Renal cortical epithelial cell (primary cell): ENCODE measurements at places on chromosomes 12 and 14.
A peak's percentile ranks its signal among the peaks of the same experiment; 100 is the strongest.

GRCh38 chr12:55708695-55709233 is 1.1 kb upstream of the ITGA7 start:
- DNase-seq, result no peak

DNA sequence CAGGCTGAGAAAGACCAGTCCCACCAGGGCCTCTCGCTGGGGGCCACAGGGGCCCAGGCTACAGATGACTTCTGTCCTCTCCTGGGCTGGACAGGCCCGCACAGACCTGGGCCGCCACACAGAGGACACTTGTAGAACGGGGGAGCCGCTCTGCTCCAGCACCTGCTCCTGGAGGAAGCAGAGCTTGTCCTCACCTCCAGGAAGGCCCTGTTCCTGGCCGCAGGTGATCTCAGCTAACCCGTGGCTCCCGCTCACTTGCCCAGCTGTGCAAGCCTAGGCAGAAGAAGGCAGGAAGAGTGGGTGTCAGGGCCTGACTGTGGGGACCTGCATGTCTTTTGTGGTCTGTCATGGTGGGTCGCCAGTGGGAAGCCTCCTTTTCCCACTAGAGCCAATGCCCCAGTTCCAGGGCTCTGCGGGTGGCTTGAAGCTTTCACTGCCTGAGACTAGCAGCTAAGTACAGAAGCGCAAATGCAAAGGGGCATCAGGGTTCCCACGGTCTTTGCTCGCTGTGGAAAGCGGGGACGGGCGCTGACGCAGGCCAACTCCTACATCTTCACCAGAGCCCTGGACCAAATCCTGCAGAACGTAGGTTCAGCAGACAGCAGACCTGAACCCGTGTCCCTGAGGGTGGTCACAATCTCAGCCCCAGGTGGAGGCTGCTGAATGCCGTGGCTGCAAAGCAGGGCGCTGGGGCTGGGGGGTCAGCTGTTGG is 8.8 kb upstream of the CEP170B start:
- DNase-seq, result no peak

- no peak for DNase-seq
These were observed 41.3 kb downstream of the EGLN3 start for GRCh38 chr14:33909380-33910084.

- no peak for DNase-seq
These were observed 59.3 kb downstream of the FOXN3 start for GRCh38 chr14:89357655-89358297.

GRCh38 chr12:128961957-128962356 is 108.7 kb downstream of the GLT1D1 start:
- no peak for DNase-seq

DNA sequence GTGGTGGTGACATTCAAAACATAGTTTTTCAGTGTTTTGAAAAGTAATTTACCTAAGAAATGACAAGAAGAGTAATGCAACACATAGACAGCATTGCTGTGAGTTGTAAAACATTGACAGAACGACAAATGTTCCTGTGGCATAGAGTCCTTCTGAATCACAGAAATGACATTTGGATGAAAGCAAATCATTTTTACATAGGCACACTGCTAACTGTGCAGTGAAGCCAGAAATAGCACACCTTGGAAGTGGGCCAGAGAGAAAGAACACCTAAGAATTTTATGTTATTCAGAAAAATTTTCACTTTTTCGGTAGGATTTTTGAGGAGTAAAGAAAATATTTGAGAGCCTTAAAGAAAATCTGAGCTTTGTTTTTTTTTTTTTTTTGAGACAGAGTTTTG is 100.6 kb downstream of the ANO4 start:
- DNase-seq, result no peak

DNA sequence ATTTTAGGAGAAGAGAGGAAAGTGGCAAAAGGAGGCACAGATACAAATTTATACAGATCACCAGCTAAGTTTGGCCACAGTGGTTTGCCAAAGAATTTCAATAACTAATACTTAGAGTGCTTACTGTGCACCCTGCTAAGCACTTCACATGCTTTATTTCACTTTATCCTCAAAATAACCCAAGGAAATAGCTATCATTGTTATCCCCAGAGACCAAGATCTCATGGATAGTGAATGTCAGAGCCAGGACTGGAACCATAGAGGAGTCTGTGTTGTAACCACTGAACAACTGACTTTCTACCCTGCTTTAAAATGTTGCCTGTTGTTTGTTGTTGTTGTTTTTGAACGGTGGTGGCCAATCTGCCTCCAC is 1.3 kb upstream of the TCP11L2 start:
- no peak for DNase-seq

DNA sequence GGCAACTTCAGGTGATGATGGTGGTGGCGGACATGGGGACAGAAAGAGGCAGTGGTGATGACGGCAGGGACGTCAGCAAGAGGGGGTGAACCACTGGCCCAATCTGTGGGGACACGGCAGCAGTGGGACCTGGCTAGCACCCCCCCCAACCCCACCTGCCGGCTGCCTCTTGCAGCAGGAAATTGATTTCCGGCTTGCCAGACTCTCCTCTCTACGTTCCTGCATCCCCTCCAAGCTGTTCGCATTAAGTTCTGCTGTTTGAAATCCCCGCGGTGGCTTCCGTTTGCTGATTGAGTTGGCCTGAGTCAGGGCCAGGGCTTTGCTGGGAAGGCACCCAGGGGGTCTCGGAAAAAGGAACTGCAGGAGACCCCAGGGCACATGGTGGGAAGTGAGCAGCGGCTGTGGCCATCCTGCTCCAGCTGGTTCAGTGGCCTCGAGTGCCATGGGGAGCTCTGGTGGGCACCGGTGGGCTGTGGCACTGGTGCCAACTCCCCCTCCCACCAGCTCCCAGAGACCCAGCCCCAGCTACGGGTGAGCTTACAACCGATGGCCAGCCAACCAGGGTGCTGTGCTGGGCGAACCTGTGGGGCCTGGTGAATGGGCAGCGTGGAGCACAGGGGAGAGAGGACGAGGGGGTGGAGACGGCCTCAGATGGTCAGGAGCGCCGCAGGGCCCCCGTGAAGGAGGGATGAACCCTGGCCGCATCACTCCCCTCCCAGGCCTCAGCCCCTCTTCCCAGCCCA is 14.6 kb upstream of the NUDT14 start:
- DNase-seq, result no peak

DNA sequence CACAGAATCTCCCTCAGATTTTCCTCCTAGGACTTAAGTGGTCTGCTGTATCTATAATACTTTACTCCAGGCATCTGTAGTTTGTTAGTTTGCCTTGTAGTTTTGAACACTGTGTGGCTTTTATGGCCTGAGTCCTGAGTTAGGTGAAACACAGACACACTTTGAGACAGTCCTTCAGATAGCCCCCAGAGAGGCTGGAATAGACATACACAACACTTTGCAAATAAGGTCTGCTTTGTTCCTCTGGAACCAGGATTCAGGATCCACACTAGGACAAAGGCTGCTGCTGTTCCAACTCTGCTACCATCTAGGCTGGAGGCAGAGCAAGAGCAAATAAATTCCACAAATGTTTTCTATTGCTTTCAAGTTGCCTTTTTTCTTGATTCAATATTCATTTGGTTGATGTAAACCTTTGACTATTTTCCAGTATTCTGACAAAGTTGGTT is 41.4 kb upstream of the INSM2 start:
- DNase-seq, result no peak

DNA sequence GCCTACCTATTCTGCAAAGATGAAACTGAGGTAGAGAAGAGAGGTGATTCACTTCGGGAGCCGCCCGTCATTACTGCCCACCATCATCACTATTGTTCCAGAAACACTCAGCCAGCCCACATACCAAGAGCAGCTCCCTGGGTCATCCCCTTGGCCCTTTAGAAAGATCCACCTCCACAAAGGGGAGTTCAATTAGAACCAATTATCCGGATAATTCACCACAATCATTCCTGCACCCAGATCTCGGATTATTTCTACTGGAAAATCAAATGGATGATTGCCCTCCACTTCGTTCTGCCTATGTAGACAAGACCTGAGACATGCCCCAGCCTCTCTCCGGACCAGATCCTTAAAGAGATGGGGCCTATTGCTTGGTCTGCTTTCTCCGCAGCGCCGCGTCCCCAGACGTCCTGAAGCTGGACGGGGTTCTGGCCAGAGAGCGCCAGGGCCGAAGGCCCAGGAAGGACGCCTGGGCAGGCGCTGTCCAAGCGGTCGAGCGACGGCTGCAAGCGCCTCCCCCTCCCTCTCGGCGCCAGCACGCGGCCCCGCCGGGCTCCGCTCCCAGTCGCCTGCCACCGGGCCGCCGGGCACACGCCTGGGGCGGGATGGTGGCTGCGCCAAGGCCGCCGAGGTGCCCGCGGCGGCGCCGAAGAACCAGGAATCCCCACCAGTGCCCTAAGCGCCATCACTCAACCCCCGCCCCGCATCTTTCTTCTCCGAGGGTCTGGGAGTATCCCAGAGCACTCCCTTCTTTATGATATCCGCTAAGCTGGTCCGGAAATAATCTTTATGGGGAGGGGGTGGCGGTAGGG is 1.3 kb upstream of the ASCL1 start:
- no peak for DNase-seq

GRCh38 chr14:94394025-94394493 is 5.7 kb upstream of the SERPINA1 start:
- peak; percentile 49 for DNase-seq

GRCh38 chr14:91614187-91614586 is 104.1 kb upstream of the PPP4R3A start:
- DNase-seq, result peak; percentile 25

GRCh38 chr14:105047283-105048016 is 17.8 kb downstream of the GPR132 start:
- DNase-seq, result no peak

DNA sequence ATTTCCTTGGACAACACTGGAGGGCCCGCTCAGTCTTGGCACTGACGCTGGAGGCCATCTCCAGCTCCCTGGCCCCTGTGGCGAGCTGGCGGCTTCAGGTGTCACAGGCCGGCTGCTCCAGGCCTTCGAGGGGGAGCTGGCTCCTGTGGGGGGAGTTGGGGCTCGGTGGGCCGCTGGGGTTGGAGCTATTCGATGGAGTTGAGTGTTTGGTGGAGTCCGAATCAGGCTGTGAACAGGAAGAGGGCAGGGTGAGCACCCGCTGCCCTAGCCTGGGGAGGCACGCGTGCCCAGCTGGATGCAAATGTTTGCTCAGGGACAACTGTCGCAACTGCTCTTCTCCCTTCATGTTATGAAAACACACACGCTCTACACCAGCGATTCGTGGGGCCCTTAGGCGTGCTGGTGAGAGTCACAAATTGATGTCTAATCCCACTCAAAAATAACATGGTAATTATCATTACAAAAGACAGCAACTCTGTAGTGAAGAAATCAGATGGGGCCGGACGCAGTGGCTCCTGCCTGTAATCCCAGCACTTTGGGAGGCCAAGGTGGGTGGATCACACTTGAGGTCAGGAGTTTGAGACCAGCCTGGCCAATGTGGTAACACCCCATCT is 11.3 kb downstream of the AMN start:
- no peak for DNase-seq

GRCh38 chr12:19066475-19067001 is 63.0 kb upstream of the PLEKHA5 start:
- peak; percentile 73 for DNase-seq

DNA sequence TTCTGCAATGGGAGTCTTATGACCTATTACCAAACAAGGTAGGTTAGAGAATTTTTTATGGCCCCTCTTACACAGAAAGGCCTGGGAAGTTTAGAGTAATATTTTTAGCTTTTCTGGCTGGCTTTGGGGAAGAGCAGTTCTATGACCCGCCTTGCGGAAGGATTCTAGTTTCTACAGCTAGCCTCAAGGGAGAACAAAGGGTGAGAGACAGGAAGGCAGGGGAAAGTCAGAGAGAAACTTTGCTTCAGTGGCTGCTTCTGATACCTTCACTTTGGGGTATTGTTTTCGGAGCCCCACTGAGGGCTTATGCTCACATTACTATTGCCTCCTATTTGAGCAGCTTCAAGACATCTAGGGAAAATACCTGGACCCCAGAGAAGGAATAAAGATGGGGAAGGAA is 80.7 kb upstream of the NUDT4 start:
- no peak for DNase-seq

DNA sequence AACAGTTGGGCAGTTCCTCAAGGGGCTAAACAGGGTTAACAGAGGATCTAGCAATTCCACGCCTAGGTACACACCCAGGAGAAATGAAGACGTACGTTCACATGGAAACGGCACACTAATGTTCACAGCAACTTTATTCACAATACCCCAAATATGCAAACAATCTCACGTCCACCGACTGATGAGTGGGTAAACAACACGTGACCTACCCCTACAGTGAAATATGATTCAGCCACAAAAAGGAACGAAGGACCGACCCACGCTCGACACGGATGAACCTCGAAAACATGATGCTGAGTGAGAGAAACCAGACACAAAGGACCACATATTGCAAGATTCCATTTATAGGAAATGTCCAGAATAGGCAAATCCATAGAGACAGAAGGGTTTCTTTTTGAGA is 112.7 kb downstream of the NCOR2 start:
- no peak for DNase-seq

- DNase-seq, result no peak
These were observed 49.1 kb downstream of the SSPN start for GRCh38 chr12:26244503-26244902.

GRCh38 chr14:104311358-104311757 is 173.0 kb downstream of the KIF26A start:
- DNase-seq, result no peak

- no peak for DNase-seq
These were observed 48.5 kb upstream of the RIMBP2 start for GRCh38 chr12:130764475-130765185.

DNA sequence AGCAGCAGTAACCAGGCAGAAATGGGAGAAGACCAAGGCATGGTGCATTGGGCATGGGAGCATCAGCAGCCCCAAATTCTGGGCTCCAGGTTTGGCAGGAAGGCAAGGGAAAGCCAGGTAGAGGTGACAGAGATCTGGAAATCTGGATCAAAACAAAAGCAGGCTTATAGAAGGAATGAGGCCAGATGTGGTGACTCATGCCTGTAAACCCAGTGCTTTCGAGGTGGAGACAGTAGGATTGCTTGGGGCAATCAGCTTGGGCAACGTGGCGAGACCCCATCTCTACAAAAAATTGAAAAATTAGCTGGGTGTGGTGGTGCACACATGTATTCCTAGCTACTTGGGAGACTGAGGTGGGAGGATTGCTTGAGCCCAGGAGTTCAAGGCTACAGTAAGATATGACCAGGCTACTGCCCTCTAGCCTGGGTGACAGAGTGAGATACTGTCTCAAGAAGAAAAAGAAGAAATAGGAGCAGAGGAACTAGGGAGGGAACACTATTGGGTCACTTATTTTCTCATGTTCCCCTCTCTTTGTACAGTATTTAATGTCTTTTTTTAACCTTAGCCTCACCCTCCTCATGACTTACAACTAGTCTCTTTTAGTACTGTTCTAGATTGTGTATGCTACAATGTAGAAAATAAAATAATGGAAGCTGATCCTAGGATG is 25.1 kb downstream of the SLC4A8 start:
- peak; percentile 19 for DNase-seq

- DNase-seq, result no peak
These were observed 5.0 kb upstream of the SLC4A8 start for GRCh38 chr12:51419425-51420193.

DNA sequence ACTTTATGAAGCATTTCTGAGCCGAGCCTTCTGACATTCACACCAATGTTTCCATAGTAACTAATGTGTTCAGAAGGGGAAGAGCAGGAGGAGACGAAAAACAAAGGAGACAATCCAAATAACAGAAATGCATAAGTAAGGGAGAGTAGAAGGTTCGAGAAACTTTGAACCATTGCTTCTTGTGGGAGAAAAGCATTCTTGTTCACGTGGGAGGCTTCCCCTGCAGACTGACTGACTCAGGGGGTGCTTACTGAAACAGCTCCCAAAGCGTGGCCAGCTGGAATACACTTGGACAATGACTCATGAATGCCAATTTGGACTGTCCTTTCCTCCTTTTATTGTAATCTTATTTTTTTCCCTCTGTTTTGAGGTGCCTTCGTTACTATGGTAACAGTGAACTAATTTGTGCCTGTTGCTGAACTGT is 73.9 kb downstream of the NEDD1 start:
- DNase-seq, result peak; percentile 92
